ENCODE measurements at places on chromosomes 13 and 19. TPM values are rescaled to one million over a fixed set of nuclear protein-coding genes. Genes with fewer than 3 reads are reported as not detected.
A peak's percentile ranks its signal among the peaks of the same experiment; 100 is the strongest.

GRCh38 chr13:113602291-113602988 is 17.9 kb downstream of the TFDP1 start:
- peak; percentile 48 for DNase-seq

GRCh38 chr13:26950968-26951367 is 190.4 kb upstream of the GPR12 start:
- peak; percentile 15 for DNase-seq

DNA sequence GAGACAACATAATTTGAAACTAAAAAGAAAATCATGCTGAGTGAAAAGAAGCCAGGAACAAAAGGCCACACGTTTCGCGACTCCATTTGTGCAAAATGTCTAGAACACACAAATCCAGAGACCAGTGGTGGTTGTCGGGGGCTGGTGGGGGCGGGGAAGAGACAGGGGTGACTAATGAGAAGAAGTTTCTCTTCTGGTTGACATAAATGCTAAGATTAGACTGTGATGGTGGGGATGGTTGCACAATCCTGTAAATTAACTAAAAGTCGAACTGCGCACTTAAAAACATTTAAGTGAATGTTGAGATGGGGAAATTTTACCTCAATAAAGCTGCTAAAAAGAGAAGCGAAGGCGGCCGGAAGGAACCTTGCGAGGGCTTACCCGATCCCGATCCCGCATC is 7.1 kb downstream of the AKAP8 start:
- DNase-seq = peak; percentile 3

PSG7 gene
- not detected for total RNA-seq

GRCh38 chr19:10603084-10603872 is 16.2 kb upstream of the AP1M2 start:
- DNase-seq = peak; percentile 61

FARSA gene
- 48.0 TPM for total RNA-seq

DNA sequence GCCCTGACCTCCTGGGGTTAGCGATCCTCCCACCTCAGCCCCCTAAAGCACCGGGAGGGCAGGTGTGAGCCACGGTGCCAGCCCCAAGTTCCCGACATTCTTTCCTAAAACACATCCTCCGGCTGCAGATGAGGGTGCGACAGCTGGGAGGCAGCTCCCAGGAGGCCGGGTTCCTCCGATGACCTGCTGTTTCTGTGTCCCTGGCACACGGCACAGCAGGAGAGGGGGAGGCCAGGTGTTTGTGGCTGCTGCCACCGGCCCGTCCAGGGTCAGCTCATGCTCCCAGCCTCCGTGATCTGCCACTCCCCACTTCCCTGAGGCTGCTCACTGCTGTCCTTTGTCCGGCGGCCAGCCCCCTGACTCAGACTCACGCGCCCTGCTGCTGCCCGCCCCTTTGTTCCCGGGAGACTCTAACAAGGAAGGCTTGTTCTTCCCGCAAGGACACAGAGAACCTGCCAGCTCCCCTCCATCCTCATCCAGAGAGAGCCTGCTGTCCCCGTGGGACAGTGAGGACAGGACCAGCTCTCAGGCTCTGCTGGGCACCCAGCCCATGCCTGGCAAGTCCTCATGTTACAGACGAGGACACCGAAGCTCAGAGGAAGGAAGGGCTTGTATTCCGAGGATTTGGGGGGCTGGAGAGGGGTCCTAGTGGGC is 10.6 kb upstream of the MADCAM1 start:
- DNase-seq = no peak

DNA sequence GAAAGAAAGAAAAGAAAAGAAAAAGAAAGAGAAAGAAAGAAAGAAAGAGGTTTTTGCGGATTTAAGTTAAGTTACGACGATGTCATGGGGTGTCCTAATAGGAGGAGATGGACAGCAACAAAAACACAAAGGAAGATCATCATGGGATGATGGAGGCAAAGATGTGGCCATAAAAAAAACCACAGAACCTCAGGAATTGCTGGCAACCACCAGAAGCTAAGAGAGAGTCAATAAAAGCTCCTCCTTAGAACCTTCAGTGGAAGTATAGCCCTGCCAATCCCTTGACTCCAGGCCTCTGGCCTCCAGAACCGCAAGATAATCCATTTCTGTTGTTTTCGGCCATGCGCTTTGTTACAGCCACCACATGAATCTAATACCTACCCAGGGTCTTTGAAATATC is 11.5 kb downstream of the PLEKHA4 start:
- DNase-seq = no peak
